ENCODE measurements at places on chromosomes 1 and 21.

DNA sequence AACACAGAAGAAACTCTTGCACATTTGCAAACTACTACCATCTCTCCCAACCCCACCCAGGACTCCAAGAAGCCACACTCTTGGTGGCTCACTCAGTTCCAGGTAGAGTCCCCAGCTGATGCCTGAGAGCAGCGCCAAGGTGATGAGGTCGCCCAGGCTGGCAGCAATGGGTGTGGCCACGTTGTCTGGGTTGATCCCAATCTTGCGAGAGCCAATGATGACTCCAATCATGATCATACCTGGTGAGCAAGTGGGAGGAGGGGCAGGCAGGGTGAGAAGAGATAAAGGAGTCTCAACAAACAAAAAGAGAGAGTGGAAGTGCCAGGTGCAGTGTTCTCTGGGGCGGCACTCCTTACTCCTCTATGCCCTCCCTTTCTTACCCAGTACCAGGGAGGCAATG, 14.4 kb downstream of the SLC41A1 start:
- DNase-seq, result no peak

DNA sequence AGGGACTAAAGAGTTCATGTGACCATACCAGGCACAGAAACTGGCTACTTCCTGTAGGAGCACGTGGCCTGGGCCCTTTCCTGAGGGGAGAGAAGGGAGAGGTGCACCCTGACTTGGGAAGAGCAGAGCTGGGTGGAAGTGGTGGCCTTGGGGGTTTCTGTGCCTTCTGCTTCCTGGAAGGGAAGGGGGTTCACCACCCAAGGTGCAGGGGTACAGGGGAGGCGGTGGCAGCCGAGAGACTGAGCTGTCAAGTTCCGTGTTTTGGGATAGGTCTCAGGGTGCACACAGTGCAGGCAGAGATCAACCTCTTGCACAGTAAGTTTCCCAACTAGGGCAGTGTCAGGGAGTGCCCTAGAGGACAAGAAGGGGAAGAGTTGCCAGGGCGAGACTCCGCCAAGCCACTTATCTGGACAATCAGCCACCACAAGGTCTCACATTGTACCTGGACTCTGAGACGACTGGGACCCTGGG, 10.1 kb downstream of the HECTD3 start:
- no peak for DNase-seq

GRCh38 chr1:31959521-31960340, 21.6 kb upstream of the PTP4A2 start:
- no peak for DNase-seq

GRCh38 chr1:114250683-114251572, 97.3 kb upstream of the SYT6 start:
- no peak for DNase-seq

- DNase-seq, result no peak
These were observed 7.6 kb downstream of the PAFAH2 start for GRCh38 chr1:25990251-25990650.

Measured in CD4-positive, alpha-beta T cell treated with Interleukin-17A for 1 hour (primary cell).